T-helper 1 cell (primary cell): ENCODE measurements at places on chromosomes 3 and 15.
A peak's percentile ranks its signal among the peaks of the same experiment; 100 is the strongest.

- no peak for DNase-seq
These were observed 64.2 kb upstream of the FNDC3B start for GRCh38 chr3:171974986-171975837.

- DNase-seq: peak; percentile 62
These were observed at the start of gene TBC1D2B for GRCh38 chr15:78077053-78077870. TBC1D2B (minus strand) TSS chr15:78077711; CDS start chr15:78077652, 59 bp downstream.

DNA sequence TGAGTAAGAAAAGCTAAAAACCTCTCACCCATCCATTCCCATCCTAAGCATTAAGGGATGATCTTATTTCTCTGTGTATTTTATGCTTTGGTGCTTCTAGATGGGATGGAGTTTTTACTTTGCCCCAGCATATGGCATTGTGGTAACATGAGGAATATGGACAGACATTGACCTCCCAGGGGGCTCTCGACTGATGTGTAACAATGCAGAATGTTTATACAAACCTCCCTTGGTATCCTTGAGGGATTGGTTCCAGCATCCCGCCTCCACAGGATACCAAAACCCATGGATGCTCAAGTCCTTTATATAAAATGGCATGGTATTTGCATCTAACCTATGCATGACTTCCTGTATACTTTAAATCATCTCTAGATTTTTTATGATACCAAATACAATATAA, 21.6 kb downstream of the PDIA5 start:
- no peak for DNase-seq

DNA sequence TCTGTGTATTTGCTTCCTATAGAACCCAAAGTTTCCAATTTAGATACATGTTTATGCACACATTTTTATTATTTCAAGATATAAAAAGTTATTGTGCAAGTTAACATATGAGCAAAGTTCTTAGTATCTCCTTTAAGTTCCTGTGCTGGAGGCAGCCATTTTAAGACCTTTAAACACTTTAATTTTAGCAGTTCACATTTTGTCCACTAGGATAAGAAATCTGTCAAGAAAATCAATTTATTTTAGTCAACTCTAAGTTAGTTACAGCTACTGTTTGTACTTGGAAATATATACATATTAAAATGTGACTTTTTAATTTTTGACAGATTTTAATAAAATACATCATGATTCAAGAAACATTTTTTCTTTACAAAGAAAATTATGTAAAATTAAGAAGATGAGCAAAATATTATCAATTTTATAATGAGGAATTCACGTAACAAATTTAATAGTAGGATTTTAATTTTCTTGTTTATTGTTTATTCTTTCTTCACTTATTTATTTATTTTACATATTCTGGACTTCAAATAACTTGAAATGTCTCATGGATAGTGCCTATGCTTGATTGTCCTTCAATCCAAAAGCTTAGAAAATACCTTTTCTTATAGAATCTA, 402.6 kb upstream of the GBE1 start:
- no peak for DNase-seq

- DNase-seq: no peak
These were observed 54.7 kb upstream of the CD47 start for GRCh38 chr3:108145578-108145977.

- DNase-seq: no peak
These were observed 377.8 kb downstream of the KCNH8 start for GRCh38 chr3:19526071-19526470.

DNA sequence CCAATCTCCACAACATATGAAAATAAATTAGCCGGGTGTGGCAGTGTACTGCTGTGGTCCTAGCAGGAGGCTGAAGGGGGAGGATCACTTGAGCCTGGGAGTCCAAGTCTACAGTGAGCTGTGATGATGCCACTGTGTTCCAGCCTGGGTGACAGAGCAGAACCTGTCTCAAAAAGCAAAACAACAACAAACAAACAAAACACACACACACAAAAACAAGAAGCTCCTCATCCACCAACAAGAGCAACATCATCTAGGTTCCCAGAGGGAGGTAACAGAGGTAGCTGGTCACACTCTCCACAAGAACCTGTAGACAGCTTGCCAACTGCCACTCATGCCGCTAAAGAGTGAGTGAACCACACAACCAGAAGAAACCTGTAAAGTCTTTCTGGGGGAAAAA, 34.8 kb downstream of the PTPN9 start:
- no peak for DNase-seq

GRCh38 chr3:64038253-64038767, 15.0 kb upstream of the PSMD6 start:
- no peak for DNase-seq

DNA sequence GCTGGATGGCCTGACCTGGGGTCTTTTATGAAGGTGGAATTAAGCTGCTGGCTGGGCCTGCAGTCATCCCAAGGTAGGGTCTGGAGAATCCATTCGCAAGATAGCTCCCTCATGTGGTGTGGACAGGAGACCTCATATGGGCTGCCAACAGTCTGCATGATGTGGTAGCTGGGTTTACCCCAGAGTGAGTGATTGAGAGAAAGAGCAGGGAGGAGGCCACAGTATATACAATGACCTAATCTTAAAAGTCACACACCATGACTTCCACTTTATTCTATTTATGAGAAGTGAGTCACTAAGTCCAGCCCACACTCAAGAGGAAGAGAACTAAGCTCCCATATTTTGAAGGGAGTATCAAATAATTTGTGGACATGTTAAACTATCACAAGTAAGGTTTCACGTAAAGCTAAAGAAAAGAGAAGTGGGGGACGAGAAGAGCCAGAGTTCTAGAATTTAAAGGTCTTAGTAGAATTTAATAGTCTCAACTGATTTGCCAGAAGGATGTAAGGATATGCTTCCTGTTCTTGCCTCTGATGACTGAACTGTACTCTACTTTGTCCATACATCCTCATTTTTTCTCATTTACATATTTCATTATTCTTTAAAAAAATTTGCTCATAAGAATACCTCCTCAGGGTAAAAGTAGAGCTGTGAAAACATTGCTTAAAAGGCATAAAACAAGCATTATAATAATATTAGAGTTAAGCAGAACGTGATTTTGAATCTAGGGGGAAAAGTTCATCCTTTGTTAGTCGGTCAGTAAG, 184.4 kb downstream of the PEX5L start:
- no peak for DNase-seq
